ENCODE measurements at places on chromosomes 5 and 9. TPM values are rescaled to one million over a fixed set of nuclear protein-coding genes. Genes with fewer than 3 reads are reported as not detected.
A peak's percentile ranks its signal among the peaks of the same experiment; 100 is the strongest.

- DNase-seq, result peak; percentile 36
Observed at GRCh38 chr9:70013598-70014196, 30.0 kb upstream of the MAMDC2 start.

GRCh38 chr5:57028161-57028560 lies 76.2 kb upstream of the MIER3 start:
- no peak for DNase-seq

NFIB gene
- 5.8 TPM for total RNA-seq

COL5A1 gene
- total RNA-seq, result 295 TPM

DNA sequence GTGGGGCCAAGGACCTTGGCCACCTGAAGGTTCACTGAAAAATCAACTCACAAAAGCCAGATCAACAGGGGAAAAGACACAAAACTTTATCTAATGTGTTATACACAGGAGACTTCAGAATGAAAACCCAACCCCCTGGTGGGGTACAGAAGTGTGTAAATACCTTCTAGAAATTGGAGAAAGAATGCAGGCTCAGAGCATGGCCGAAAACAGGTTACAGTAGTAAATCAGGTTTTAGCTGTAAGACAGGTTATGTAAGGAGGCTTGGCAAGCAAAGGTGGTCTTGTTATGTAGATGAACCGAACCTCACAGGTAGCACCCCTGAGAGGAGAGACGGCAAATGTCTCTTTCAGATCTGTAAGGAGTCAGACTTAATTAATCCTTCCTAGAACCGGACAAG lies 10.0 kb downstream of the CEMIP2 start:
- DNase-seq, result no peak

- no peak for DNase-seq
Observed at GRCh38 chr5:168244838-168245559, 46.4 kb upstream of the WWC1 start.

DNA sequence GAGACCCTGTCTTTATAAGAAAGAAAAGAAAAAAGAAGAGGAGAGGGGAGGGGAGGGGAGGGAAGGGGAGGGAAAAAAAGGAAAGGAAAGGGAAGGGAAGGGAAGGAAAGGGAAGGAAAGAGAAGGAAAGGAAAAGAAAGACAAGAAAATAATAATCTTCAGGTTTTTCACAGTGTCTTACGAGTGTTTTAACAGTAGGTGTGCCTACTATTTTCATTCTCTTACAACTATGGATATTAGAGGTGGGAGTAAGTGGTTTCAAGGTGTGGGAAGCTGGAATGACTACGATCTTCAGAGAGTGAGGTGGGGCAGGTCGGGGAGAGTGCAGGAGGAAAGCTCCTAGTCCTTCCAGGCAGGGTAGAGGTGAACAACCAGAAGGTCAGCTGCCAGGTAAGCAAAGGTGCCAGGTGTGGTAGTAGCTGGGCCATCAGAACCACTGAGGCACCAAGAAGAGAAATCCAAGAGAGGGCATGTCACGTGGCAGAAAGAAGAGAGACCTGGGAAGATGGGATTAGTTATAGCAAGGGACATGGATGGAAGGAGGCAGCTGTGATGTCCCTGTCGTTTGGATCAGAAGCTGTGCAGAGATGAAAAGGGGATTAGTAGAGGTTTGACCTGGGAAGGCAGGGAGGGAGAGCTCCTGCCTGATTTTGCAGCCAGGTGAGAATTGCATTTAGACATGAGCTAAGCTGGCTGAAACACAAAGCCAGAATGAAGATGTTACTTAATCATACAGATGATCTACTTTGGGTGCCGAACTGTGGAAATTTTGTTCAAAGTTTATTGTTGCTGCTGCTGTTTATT lies 95.4 kb downstream of the OTULIN start:
- DNase-seq, result no peak

DNA sequence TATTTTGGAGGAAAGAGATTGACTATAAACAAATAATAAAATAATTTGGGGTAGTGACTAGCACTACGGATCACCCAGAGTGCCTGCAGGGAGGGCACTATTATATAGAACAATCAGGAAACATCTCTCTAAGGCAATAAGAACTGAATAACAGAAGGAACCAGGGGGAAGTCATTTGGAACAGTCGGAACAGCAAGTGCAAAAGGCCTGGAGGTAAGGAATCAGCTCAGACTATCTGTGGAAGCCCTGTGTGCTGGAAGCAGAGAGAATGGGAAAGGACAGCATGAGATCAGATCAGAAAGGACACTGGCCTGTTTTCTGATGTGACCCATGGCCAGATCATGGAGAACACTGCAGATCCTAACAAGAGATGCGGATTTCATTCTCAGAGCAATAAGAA lies 357.6 kb downstream of the EFNA5 start:
- no peak for DNase-seq

DNA sequence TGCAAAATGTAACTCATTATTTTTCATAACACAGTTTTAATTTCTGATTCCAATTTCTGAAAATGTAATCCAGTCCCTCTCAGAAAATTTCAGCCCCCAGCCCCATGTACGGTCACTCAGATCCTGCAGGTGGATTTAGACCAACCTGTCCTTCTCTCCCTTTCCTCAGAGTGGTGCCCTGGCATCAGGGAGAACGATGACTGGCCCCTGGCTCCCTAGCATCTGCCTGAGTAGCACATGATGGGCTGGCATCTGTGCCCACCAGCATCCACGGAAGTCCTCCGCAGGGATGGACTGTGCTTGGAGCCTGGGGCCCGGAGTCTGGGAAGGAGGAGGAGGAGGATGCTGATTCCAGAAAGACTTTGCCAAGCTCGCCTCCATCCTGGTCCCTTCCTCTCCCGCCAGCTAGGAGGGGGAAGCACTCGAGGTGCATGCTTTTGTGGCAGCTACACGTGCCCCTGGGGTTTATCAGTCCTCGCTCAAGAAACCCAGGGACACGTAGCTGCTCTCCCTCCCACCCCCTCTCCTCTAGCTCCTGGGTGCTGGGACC lies 54.4 kb upstream of the RUFY1 start:
- no peak for DNase-seq

SPAAR gene
- total RNA-seq, result not detected

DNA sequence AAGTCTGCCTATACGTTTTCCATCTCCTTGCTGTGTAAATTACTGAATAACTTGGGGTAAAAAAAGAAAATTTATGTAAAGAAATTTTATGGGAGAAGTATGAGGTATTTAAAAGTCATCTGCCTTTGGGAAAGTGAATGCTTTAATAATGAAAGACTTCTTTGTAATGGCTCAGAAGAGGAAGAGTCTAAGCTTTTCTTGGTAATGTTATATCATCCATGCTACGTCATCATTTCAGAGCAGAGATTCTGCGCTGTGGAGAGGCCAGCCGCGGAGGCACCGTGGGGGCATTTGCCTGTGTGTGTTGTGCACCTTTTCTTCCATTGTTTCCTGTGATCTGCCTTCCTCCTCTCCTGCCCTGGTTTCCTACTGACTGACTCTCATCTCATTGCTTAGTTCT lies 78.2 kb downstream of the GOLM1 start:
- no peak for DNase-seq

- peak; percentile 62 for DNase-seq
Observed at GRCh38 chr5:59789197-59789596, 104.3 kb downstream of the PDE4D start.

DNA sequence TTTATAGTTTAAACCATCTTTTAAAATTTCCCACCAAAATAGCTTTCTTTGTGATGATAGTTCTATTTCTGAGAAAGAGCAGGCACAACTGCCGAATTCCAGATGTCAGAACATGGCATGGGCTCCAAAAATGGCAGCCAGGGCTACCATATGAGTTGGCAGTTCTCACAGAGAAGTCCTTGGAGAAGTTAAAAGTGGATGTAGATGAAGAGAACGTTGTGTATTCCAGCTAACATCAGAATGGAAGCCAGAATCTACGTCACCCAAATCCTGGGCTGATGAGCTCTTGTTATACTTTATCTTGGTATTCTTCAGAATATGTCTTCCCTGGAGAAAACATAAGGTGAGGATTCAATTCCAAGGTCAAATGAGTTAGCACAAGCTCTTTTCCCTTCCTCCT lies 66.9 kb upstream of the BASP1 start:
- no peak for DNase-seq

GRCh38 chr5:122864842-122865241 lies 19.4 kb downstream of the SNX24 start:
- no peak for DNase-seq

- no peak for DNase-seq
Observed at GRCh38 chr5:172315587-172316493, 32.3 kb upstream of the UBTD2 start.

GRCh38 chr5:69238760-69239251 lies 4.1 kb downstream of the CDK7 start:
- peak; percentile 64 for DNase-seq

DNA sequence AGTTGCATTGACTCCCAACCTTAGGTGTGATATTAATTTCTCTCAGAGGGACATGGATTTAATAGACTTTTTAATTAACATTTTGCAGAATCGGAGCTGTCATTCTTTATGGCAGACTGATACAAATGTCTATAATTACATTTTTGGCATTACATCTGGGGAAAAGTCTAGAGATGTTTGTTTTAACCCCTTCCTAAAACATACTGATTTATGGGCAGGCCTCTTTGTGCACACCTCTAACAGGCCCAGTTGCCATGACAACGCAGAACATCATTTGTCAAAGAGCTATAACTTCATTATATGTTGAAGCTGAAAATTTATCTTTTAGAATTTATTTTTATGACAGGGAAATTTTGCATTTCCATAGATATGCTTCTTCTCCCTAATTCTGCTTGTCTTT lies 158.5 kb downstream of the NTRK2 start:
- no peak for DNase-seq

DNA sequence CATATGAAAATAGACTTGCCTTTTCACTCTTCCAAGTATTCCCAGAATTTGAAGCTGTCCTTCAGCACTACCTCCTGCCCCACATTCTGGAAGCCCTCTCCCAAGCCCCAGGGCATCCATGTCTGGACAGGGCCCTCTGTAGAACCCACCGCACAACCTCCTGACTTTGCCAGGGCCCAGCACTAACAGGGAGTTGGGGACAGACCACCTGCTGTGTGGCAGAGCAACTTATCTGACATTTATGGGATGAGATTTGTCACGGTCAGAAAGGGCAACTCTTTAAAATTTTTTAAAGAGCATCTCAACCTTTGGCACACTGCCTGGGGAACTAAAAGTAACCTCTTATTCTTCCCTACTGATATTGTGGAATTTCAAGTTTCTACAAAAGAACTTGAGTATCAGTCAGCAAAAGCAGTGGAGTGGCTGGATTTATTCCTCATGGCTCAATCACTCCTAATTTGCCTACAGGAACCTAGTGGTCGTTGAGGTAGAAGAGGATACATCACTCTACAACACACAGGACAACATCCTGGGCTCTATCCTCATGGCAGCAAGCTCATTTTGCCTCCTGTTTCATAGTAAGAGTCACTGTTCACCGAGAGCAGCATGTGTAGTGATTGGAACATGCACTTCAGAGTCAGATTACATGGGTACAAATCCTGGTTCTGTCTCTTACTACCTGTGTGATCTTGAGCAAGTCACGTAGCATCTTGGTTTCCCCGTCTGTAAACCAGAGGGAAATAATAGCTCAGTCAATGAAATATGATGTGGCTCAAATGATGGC lies 285.3 kb downstream of the ENC1 start:
- no peak for DNase-seq

GRCh38 chr9:34994260-34994899 lies 4.8 kb downstream of the DNAJB5 start:
- DNase-seq, result peak; percentile 39

DNA sequence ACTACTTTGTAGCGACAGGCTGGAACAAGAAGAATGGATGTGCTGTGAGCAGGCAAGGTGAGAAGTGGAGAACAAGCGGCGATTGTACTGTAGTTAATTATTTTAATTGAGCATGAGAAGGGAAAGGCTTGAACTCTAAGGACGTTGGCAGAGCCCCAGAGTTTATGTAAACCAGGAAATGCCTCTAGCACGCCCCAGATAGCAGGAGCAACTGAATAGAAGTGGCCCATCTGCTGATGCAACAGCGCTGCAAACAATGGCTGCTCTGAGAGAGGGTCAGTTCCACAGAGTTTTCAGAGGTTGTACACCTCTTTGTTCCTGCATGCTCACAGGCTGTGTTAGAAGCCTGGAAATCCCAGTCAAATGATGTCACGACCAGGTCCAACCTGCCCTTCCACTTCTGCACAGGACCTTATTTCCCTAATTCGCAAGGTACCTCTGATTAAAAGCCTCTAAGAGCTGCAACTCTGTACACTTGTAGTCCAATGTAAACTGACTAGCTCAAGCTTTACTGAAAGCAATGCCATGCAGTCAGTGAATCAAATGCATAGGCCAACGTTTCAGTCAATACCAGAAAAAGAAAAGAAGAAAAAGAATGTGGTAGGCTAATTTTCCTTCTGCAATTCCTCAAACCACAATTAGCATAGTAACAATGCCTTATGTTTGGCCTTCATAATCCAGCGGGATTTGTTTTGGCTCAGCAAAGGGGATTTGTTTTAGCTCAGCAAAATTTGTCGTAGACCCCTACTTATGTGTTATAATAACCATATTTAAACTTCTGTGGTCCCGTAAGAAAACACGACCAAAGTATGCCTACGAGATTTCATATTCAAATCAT lies 119.6 kb upstream of the RETREG1 start:
- DNase-seq, result peak; percentile 92

ANP32B gene
- total RNA-seq, result 9.9 TPM

- DNase-seq, result no peak
Observed at GRCh38 chr5:36070687-36071571, 4.2 kb upstream of the UGT3A2 start.

- DNase-seq, result no peak
Observed at GRCh38 chr5:167934551-167934971, 356.9 kb upstream of the WWC1 start.

DNA sequence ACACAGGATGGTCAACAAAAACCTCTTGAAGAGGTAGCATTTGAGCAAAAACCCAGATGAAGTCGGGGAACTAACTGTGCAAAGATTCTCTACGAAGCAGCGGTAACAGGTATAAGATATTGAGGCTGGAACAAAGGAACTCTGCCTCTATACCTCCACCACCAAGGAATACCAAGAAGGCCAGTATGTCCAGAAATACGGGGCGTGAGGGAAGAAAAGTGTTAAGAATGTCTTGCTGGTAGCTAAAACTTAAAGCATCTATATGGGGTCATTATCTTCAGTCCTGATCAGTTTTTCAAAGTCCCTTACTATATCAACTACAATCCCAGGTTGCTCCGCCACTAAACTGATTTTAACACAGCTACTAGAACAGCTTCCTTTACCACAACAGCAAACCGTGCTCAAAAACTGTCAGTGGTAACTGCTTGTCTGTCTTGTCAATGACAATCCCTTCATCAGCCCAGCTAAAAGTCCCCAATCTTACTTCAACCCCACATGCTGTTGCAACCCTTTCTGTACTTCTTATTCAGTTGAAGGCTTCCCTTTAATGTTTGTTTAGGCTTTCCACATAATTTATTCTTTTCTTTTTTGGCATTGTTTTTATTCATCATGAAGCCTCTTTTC lies 9.4 kb downstream of the PAM start:
- DNase-seq, result no peak

MARVELD2 gene
- 2.3 TPM for total RNA-seq

GRCh38 chr9:19828576-19829109 lies 39.8 kb upstream of the SLC24A2 start:
- DNase-seq, result no peak

DNA sequence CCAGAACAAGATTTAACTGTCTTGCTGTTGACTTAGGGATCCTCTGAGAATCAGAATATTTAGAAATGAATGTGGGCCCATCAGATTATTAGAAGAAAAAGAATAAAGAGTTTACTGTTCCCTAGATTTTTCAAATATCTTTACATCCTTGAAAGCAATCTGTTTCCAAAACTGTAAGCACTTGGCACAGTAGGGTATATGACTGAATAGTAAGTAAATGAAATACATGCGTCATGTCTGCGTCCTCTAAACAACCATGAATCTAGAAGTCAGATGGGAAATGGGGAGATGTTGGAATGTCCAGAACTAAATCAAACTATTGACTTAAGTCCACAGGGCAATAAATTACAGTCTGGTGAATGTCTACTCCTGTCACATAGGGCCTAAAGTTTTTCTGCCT lies 26.1 kb downstream of the TTC23L start:
- no peak for DNase-seq
